NCI-H460 (cell line): ENCODE measurements at places on chromosomes 1 and 21.

GRCh38 chr1:15191267-15191666 is 37.7 kb downstream of the TMEM51 start:
- DNase-seq = no peak

- no peak for DNase-seq
Measured at GRCh38 chr1:232876506-232877364, 71.5 kb downstream of the MAP10 start.

GRCh38 chr1:32775640-32776337 is 41.4 kb downstream of the YARS1 start:
- DNase-seq = no peak

- no peak for DNase-seq
Measured at GRCh38 chr21:39217356-39218081, 34.3 kb upstream of the PSMG1 start.

GRCh38 chr1:62082456-62083363 is 111.9 kb upstream of the L1TD1 start:
- peak; percentile 44 for DNase-seq

GRCh38 chr1:63777286-63777685 is 3.5 kb downstream of the ROR1 start:
- DNase-seq = no peak

GRCh38 chr1:103371234-103371633 is 154.3 kb upstream of the RNPC3 start:
- no peak for DNase-seq

GRCh38 chr1:20634594-20635084 is 1.4 kb downstream of the PINK1 start:
- DNase-seq = no peak
